Epithelial cell of esophagus (primary cell): ENCODE measurements at places on chromosomes 1 and 21.
A peak's percentile ranks its signal among the peaks of the same experiment; 100 is the strongest.

DNA sequence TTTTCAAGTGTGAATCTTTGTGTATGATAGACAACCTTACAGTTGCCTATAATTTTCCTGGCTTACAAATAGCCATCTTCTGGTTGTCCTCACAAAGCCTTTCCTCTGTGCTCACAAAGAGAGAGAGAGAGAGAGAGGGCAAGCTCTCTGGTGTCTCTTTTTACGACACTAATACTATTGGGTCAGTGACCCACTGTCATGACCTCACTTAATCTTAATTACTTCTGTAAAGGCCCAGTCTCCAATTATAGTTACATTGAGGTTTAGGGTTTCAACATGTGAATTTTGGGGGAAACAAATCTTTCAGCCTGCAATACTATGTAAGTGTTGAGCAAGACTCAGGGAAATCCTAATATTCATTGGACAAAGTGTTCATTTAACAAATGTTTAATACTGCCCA lies 167.4 kb upstream of the COL11A1 start:
- no peak for DNase-seq

DNA sequence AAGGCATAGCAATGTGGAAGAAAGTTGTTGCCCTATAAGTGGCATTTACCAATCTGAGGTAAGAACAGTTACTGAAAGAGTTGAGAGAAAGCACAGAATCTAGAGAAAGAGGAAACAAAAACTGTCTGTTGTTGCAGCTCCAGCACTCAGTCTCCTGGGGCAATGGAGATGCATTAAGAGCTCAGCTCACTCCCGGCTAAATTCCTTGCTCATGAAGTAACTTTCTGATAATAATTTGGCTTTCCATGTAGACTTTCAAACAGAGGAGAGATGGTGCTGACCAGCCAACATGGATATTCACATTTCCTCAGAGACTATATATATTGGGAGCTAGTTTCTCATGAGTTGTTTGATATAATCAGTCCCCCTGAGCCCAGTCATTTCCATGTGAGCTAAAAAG lies 135.3 kb downstream of the GDAP2 start:
- DNase-seq: no peak

DNA sequence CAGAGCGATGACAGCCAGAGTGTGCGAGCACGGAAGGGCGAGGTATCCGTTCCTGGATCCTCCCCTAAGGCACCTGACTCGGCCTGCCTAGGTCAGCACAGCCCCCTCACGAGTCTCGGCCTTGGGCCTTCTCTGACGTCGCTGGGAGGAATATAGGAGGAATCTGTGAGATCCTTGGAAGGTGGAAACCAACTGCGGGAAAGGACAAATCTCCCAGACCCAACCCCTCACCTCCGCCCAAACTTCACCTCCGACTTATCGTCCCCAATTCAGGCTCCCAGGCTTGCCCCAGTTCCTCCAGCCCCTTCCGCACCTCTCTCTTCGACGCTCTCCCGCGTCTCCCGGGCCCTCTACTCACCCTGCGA lies 494 bp downstream of the APH1A start:
- peak; percentile 65 for DNase-seq

DNA sequence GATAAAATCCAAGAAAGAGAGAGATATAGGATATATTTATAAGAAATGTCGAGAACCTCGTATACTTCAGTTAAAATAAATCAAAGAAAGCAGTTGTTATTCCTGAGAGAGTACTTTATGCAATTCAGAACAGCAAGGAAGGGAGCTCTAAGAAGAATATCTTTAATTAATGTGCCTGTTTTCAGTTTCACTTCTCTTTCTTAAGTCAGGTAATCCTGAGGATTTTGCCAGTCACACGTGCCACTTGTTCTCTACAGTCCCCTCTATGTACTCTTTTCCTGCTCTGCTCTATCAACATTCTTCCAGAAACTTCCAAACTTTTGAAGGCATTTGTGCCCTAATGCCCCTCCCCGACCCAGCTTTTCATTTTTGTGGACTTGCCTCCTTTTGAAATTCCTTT lies 211.9 kb downstream of the AKT3 start:
- no peak for DNase-seq

GRCh38 chr1:159315381-159315780 lies 13.2 kb downstream of the FCER1A start:
- no peak for DNase-seq

GRCh38 chr1:175632667-175633066 lies 110.7 kb downstream of the TNR start:
- DNase-seq: no peak

DNA sequence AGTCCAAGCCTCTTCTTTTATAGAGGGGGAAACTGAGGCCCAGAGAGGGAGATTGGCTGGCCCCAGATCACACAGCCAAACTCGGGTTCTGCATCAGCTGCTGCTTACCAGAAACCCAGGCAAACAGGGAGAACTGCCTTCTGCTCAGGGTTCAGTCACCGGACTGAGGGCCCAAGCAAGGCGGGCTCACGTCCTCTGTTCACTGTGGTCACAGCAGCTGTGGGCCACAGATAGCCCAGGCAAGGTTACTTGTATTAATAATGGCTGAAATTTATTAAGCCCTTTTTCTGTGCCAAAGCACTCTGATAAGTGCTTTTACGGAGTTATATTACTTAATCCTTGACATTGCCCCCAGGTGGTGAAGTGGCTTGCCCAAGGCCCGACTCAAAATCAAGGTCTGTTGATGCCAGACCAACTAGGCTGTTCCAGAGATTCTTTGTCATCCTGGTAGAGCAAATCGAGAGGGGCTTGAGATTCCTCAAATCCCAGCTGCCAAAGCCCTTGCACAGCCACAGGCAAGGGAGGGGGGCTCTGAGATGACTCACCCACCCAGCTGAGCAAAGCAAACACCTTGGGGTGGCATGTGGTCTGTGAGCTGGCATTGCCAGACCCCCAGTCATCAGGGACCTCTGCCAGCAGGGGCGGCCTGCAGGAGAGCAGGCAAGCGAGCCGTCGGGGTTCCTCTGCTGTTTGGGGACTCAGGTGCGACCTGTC lies 36.5 kb downstream of the EPHB2 start:
- peak; percentile 82 for DNase-seq

DNA sequence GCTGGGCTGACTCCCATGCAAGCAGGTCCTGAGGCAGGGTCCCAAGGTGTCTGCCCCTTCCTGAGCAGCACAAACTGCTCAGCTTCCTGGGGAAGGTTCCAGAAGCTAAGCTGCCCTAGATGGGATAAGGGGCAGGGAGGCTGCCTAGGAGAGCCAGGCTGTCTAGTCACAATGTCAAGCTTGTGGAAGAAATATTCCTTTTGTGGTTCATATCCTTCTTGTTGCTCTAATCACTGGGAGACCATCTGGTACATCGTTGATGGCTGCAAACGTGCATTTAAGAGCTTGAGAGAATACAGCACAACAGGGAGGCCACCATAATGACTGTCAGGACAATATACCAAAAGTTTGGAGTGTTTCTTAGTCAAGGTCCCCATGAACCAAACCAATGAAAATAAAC lies 67.4 kb downstream of the SLC16A1 start:
- no peak for DNase-seq
